Cerebellum (tissue), 4 donors: ENCODE measurements at places on chromosomes 7 and 10.

- no peak for DNase-seq
These were observed 122.9 kb upstream of the LYZL2 start for GRCh38 chr10:30752481-30752881.

DNA sequence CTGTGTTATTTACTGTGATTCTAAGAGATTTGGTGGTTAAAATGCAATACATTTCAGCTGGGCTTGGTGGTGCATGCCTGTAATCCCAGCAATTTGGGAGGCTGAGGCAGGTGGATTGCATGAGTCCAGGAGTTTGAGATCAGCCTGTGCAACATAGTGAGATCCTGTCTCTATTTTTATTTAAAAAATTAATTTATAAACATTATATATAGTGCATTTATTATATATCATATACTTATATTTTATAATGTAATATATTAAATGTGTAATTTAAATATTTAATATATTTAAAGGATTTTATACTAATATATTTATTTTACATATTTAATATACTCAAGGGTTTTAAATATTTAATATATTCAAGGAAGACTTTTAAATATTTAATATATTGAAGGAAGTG is 402.8 kb upstream of the PCDH15 start:
- DNase-seq, result no peak

GRCh38 chr7:112420236-112420861 is 29.9 kb upstream of the IFRD1 start:
- DNase-seq, result no peak

DNA sequence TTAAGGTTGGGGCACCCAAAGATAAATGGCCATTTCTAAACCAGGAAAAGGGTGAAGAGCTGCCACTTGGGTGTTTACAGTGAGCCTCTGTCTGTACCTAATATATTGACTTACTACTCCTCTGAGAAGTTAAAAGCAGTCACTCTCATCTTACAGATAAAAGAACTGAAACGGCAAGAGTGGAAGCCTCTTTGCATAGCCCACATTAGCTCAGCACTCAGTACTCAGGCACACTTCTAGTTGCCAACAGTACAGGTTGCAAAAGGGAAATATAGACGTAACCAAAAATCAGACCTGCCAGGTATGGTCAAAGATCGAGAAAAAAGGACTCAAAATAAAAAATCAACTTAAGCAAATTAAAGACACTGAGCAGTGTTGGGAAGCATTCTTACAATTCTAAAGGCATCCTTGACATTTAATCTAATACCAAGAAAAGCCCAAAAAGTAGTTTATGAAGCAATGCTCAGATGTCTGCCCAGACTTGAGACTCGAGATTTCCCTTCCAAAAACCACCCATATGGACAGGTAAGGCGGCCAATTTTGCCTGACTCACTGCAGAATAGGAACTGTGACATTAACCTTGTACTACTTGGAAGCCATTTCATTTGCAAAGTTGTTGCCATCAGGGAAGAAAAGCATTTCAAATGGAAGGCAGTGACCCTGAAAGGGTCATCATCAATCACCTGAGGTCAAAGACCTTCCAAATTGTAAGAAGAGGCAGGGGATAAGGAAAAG is 139.3 kb downstream of the SLC25A13 start:
- peak; percentile 46 for DNase-seq

GRCh38 chr10:93495654-93496321 is 624 bp upstream of the CEP55 start:
- DNase-seq, result no peak

- no peak for DNase-seq
These were observed 20.6 kb downstream of the SEPHS1 start for GRCh38 chr10:13327534-13327933.

GRCh38 chr7:117347480-117347879 is 24.6 kb upstream of the WNT2 start:
- no peak for DNase-seq

GRCh38 chr7:133575726-133576440 is 323.0 kb downstream of the EXOC4 start:
- peak; percentile 71 for DNase-seq

GRCh38 chr10:97852840-97853405 is 3.3 kb downstream of the GOLGA7B start:
- no peak for DNase-seq

DNA sequence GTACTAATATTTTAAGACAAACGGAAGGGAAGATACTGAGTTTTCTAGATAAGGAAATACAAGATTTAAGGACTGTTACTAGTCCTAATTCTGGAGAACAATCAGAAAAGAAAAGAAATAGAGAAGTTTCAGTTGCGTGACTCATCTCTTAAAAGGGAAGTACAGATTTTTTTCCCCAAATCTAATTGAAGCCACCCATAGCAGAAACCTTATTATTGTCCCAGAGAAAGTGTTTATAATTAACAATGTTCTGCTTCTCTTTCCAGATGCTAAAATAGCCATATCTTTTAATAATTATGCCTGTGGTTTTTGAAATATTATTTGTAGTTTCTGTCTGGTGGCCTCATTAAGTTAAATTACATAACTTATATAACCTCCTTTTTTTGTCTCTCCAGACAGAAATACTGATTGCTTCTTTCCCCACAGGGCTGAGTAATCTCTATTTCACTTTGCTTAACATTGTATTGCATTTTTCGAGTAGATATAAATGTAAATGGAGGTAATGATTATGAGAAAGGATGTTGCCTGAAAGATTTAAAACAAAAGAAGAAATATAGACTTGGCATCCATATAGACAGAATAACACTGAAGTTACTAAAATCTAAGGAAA is 240.7 kb upstream of the MBL2 start:
- DNase-seq, result no peak

- no peak for DNase-seq
These were observed 84.9 kb upstream of the TCERG1L start for GRCh38 chr10:131396121-131397050.
